ENCODE measurements at places on chromosomes 11 and 22. TPM values are rescaled to one million over a fixed set of nuclear protein-coding genes. Genes with fewer than 3 reads are reported as not detected.

DNA sequence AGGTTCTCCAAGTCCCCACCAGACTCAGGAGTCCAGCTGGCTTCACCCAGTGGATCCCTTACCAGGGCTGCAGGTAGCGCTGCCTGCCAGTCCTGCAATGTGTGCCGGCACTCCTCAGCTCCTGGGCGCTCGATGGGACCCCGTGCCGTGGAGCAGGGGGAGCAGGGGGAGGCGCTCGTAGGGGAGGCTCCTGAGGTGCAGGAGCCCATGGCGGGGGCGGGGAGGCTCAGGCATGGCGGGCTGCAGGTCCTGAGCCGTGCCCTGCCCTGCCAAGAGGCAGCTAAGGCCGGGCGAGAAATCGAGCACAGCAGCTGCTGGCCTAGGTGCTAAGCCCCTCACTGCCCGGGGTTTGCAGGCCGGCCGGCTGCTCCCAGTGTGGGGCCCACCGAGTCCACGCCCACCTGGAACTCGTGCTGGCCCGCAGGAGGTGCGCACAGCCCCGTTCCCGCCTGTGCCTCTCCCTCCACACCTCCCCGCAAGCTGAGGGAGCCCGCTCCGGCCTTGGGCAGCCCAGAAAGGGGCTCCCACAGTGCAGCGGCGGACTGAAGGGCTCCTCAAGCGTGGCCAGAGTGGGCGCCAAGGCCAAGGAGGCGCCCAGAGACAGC, 792.9 kb upstream of the CCDC179 start:
- H3K27ac ChIP-seq, result no peak overlapping the region
- DNase-seq, result no peak
- H3K27me3 ChIP-seq, result no peaks in the 10 kb centered on the region
- no peaks in the 10 kb centered on the region for H3K36me3 ChIP-seq
- no peaks in the 10 kb centered on the region for H3K4me1 ChIP-seq

GRCh38 chr11:126172596-126173038, 38.8 kb downstream of the RPUSD4 start:
- H3K4me3 ChIP-seq, result no peak overlapping the region
- peaks cover 4% of the 10 kb centered on the region for H3K27me3 ChIP-seq
- no peaks in the 10 kb centered on the region for H3K4me1 ChIP-seq
- no peaks in the 10 kb centered on the region for H3K36me3 ChIP-seq
- DNase-seq, result no peak

DNA sequence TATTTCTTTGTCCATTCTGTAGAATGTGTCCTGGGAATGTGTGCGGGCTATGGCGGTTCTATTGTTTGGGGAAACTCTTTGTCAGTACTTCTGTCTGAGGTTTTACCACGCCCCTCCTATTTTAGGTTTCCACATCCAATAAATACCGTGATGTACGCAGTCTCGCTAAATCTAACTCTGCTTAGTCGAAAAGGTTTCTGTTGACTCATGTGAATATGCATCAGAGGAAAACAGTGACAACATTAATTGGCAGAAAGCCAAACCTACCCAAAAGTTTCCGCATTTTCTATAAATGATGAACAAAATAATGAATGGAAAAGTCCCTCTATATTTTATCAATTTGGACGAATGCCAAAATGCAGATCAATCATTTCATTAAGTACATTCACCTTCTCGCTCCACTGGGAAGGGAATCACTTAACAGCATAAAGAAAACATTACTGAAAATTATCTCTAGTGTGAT, 143.4 kb downstream of the MAML2 start:
- peaks cover 6% of the 10 kb centered on the region for H3K36me3 ChIP-seq
- H3K4me3 ChIP-seq, result no peak overlapping the region
- no peak for DNase-seq
- H3K27ac ChIP-seq, result no peak overlapping the region

- H3K4me3 ChIP-seq, result no peak within 1 kb of the TSS
- H3K36me3 ChIP-seq, result peaks cover 15% of the 10 kb centered on the region
- no peaks in the 10 kb centered on the region for H3K27me3 ChIP-seq
- peaks cover 28% of the 10 kb centered on the region for H3K4me1 ChIP-seq
- DNase-seq, result no peak
Measured at GRCh38 chr22:21632237-21632895, at the start of gene CCDC116. CCDC116 (plus strand) TSS chr22:21632760; CDS start chr22:21633182, 422 bp downstream.

- H3K27me3 ChIP-seq, result peaks cover 2% of the 10 kb centered on the region
- H3K36me3 ChIP-seq, result no peaks in the 10 kb centered on the region
- H3K4me1 ChIP-seq, result no peaks in the 10 kb centered on the region
- no peak overlapping the region for H3K27ac ChIP-seq
Measured at GRCh38 chr22:41038732-41039131, 53.7 kb upstream of the EP300 start.

- no peak overlapping the region for H3K4me3 ChIP-seq
- H3K27ac ChIP-seq, result no peak overlapping the region
- no peaks in the 10 kb centered on the region for H3K36me3 ChIP-seq
- no peak for DNase-seq
Measured at GRCh38 chr11:44542372-44542771, 23.1 kb upstream of the CD82 start.

The CDC42EP2 gene
- 0.18 TPM for total RNA-seq

The OR52I2 gene
- total RNA-seq, result not detected

The OR2AG1 gene
- total RNA-seq, result not detected

The MFNG gene
- total RNA-seq, result 86.1 TPM

The CD248 gene
- 0.22 TPM for total RNA-seq

The OR4A16 gene
- not detected for total RNA-seq
